Mesenchymal stem cell (in vitro differentiated cells and primary cell): ENCODE measurements at places on chromosomes 6 and 20.

DNA sequence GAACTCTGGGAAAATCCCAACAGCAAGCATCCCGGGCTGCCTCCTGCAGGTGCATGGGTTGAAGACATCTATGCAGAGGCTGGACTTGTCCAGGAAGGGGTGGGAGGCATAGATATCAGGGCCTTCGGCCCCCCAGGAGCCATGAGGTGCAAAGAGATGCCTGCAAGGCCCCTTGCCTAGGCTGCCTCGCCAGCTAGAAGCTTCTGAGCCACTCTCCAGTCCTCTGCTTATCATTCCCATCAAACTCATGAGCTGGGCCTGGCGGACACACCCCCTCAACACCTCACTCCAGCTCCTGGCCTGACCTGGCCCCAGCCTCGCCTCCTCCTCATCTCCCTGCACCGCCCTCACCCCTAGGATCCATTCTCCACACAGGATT lies 152.4 kb upstream of the PTPN1 start:
- DNase-seq, result no peak

DNA sequence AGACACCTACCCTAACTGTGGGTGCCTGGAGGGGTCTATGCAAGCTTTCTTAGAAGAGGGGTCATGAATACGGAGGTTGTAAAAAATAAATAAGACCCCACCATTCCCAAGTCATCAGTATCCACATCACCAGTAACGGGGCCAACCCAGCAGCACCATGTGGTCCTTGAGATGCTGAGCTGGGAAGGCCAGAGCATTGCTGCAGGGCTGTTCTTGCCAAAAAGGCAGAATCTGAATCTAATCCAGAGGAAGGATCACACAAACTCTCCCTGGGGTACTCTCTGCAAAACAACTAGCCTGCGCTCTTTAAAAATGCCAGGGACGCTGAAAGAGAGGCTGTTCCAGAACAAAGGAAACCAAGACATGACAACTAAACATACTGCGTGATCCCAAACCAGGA lies 43.2 kb downstream of the SSR1 start:
- DNase-seq, result no peak

DNA sequence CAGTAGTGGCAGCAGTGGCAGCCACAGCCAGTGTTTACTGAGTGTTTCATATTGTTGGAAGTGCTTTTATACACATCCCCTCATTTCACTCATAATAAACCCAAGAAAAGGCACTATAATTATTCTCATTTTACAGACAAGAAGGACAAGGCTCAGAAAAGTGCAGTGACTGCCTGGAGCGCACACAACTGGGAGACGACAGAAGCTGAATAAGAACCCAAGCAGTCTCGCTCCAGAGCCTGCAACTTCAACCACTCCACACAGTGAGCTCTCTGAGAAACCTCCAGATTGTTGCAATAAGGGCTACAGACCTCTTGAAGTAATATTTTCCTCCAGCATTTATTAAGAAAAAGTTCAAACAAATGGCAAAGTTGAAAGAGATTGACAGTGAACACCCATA lies 76.9 kb downstream of the PLCG1 start:
- no peak for DNase-seq

GRCh38 chr20:51125780-51126179 lies 102.9 kb upstream of the KCNG1 start:
- DNase-seq, result no peak

DNA sequence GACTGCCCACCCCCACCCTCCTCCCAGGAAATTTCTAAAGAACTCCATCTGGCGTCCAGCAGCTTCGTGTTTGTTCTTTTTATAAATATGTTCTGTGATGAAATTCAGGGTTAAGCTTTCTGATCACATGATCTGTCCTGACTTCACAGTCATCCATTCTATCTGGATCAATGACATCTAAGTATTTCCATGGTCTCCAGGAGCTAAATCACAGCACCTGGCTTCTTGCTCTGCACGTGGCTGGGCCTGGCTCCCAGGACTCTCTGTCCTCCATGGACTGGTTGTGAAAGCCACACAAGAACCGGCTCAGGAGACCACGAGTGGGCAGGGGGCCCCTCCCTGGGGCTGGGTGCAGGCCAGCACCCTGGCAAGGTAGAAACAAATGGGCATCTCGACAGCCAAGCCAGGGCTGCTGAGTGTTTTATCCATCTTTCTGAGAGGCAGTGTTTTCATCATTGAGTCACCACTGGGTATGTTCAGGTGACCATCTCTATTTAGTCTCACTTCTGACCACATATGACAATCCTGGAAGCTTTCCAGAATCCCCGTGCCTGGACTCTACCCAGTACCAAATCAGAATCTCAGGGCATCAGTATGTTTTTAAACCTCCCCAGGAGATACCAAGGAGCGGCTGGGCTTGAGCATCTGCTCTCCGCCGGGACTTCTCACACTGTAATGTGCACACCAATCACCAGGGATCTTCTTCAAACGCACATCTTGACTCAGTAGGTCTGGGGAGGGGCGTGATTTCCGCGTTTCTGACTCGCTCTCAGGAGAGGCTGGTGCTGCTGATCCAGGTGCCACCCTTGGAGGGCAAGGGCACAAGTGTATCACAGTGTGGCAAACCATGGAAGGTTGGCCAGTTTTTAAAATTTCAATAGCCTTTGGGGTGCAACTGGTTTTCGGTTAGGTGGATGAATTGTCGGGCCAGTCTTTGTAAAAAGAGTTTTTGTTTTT lies 31.6 kb upstream of the PXDC1 start:
- peak; percentile 44 for DNase-seq

- peak; percentile 76 for DNase-seq
Measured at GRCh38 chr20:35111141-35111888, 18.7 kb upstream of the TRPC4AP start.

GRCh38 chr6:16103722-16104121 lies 25.2 kb upstream of the MYLIP start:
- no peak for DNase-seq
